Caki2 (cell line): ENCODE measurements at places on chromosomes 7 and 10. TPM values are rescaled to one million over a fixed set of nuclear protein-coding genes. Genes with fewer than 3 reads are reported as not detected.

DNA sequence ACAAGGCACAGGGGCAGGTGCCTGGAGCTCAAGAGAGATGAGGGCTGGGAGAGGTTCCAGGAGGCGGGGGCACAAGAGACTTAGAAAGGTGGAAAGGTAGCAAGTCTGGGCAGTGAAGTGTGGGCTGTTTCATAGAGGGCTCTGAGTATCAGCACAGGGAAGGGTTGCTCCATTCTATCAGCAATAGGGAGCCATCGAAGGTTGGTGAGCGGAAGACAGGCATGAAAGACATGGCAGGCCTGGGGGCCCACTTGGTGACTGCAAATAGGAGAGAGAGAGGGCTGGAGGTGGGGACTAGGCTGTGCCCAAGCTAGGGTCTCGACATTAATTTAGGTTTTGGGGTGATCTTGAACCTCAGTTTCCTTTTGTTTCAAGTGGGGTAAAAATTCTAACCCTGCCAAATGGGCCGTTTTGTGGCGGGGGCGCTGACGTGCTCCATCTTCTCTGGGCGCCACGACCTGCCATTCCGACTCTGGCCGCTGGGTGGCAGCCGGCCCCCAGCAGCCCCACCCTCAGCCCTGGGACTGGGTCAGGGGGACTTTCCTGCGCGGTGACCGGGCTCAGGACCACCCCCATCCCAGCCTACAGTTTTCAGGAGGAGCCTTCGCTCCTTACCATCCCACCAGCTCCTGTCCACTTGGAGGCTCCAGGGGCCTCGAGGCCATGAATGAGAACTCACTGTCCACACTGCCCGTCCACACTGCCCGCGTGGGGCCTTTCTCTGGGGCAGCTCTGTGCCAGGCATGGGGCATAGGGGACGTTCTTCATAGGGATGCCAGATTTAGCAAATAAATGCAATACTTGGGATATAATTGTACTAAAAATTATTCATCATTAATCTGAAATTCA is 37.2 kb upstream of the PCBD1 start:
- DNase-seq: peak; percentile 26

DNA sequence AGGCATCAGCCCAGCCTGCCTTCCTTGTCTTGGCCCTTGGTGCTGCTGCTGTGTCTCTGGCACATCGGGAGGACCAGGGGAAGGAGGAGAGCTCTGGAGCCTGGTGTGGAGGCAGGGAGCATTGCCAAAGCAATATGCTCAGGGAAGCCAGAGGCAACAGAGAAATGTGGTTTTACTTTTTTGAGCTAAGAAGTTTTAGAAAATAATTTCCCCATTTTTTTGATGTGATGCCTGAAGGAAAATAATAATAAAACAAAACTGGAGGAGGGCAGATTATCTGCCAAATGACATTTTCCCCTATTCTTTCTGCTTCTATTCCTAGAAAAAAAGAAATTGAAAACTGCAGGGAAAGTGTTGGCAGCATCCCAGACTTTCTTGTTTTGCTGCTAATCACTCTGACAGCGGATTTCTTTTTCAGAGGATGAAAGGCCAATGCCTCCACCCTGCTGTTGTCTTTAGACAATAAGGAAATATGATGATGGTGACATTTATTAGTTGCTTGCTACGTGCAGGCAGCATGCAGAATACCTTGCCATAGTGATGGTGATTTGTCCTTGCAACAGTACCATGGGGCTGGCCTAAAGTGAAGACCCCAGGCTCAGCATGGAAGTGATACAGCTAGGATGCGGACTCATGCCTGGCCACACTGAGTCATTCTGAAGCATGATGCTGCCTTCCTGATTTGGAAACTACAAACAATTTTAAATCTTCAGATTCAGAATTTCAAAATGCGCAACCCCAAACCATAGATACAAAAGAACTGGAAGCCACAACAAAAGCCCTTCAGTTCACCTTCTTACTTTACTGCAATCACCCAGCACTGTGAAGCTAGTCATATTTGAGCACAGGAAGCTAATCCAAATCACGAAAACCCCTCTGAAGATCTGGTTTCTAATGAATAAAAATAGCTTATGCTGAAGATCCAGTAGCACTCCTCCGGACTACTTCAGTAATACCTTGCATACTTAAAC is 260.2 kb upstream of the TMEM72 start:
- DNase-seq: no peak

DNA sequence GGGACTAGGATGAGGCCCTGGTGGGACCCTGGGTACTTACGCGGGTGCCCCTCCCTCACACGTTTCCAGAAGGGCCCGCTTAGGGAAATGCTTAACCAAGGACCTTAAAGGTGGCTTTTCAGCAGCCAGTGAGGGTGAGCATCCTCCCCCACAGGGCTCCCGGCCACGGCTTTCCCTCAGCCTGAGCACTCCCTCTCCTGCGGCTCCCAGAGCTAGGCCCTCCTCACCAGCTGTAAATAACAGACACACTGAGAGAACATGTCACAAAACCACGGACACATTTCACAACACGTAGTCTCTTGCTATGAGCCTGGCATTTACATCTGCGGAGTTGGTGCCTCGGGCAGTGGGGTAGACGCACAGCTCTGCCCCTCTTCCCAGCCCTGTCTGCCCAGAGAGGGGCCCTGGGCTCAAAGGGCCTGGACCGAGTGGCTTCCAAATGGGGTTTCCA is 25.2 kb downstream of the GRID1 start:
- DNase-seq: no peak

The LMOD2 gene
- total RNA-seq: not detected in 2 replicates

The LIPJ gene
- not detected in 2 replicates for total RNA-seq

DNA sequence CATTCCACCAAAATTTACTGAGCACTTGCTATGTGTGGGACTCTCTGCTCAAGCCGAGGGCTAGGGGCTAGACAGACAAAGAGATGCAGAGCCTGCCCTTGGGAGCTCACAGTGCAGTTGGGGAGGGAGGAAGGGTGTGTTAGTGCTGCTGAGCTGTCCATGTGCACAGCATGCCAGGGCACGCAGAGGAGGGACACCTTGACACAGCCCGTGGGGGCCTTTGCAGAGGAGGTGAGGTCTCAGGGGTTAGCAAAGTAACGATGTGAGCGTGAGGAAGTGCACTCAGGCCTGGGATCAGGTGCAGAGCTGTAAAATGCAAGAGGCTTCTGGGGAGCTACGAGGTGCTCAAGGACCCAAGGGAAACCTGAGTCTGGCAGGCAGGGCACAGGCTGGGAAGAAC is 16.3 kb downstream of the PRKCQ start:
- no peak for DNase-seq

The GCK gene
- not detected in 2 replicates for total RNA-seq

DNA sequence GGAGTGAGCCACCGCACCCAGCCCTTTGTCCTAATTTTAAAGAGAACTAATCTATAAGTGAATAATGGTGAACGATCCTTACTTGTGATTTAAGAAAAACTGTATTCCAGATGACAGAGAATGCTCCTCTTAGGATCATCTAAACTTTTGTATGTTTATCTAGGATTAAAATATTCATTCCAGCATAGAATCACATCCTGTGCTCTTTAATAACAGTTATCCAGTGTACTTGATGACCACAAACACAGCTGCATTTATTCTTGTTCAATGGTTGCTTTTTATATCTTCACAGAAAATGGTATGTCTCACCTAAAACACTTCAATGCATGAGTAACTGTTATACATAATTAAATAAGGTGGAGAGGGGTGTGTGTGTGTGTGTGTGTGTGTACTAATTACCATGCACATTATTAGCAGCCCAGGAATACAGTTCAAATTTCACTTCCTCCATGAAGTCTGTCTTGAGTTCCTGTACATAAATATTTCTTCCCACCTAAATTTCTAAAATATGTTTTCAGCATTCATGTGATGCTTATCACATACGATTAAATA is 38.5 kb upstream of the SEMA3C start:
- no peak for DNase-seq

GRCh38 chr10:46224414-46224682 is 62.4 kb upstream of the ANTXRL start:
- DNase-seq: no peak

- DNase-seq: no peak
These were observed 6.7 kb upstream of the PWWP2B start for GRCh38 chr10:132390170-132390920.
